ENCODE measurements at places on chromosomes 5 and 9. TPM values are rescaled to one million over a fixed set of nuclear protein-coding genes. Genes with fewer than 3 reads are reported as not detected.

CENPH gene
- 27.4 TPM for total RNA-seq

TAL2 gene
- 0.12 TPM for total RNA-seq

PRUNE2 gene
- total RNA-seq, result not detected

PCA3 gene
- total RNA-seq, result not detected

KIF3A gene
- total RNA-seq, result 7.3 TPM

CREBRF gene
- total RNA-seq, result 2.2 TPM

OTP gene
- total RNA-seq, result 0.09 TPM

MYMK gene
- not detected for total RNA-seq

KIF27 gene
- total RNA-seq, result 1.1 TPM
